ENCODE measurements at places on chromosomes 11 and 22. TPM values are rescaled to one million over a fixed set of nuclear protein-coding genes. Genes with fewer than 3 reads are reported as not detected.
A peak's percentile ranks its signal among the peaks of the same experiment; 100 is the strongest.

DNA sequence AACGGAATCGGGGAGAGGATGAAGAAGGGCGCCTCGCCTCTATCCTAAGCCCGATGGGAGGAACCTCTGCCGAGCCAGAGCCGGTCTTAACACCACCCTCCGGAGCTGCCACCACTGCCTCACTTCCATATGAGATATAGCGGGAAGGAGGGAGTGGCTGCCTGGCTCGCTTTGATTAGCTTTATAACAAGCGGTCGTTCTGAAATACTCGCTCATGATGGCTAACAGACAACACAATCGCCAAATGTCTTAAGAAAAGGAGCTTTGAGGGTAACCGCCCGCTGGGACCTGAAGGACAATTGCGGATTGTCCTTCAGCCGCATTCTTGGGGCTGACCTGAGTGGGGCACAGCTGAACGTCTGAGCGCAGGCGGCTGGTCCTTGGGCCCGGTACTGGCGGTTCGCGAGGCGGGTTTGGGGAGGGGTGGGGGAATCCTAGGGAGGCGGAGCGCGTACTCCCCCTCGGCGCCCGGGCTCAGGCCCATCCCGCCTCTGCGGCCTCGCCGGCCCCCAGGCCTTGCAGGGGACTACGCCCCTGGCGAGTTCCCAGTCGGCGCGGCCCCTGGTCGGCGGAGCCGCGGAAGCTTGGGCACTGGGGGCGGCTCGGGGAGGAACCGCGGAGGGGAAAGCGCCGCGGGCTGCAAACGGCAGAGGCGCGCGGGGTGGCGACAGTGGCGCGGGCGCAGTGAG, at the start of gene PLAAT5:
PLAAT5 (minus strand) TSS at position 617 of the 689 bp plus-strand sequence; CDS start at position 484, 133 bp downstream.
- DNase-seq = peak; percentile 55

- peak; percentile 5 for DNase-seq
Measured at GRCh38 chr11:133291780-133292179, 240.5 kb downstream of the OPCML start.

DNA sequence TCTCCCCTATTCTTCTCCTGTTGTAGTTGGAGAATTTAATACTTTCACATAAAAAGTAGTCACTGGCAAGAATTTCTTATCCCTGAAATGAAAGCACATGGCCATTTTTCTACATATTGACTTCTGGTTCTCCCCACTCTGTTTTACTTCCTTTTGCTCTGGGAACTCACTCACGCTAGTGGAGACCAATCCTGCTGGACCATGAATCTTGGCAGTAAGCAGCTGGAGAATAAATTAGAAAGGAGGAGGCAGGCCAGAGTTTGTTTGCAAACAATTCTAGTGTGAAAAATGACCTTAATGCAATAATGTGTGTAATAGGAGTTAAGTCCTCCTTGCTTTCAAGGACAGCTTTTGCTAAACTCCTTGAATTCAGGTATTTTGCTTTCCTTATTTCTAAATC, 412.3 kb upstream of the CHORDC1 start:
- no peak for DNase-seq

DNA sequence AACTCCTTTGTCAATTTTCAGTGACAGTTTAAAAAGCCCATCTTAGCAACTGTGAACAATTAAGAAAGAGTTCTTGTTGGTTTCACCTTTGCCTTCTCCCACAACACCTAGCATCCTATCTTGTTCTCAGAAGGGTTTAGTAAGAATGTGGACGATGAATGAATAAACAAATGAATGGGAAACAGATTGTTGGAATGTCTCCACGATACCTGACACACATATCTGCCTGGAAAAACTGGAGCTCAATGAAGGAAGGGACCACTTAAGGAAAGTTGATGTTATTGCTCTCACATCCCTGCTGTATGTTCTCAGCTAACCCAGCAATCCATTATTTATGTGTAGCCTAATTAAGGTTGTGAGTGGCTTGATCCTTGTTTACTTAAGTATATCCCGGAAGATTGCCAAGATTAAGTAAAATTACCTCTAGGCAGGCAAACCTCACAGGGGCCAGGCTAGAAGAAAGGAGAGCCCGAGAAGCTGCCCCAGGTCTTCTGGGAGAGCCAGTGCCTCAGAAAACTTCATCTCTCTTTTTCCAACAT, 286.4 kb downstream of the NXPE2 start:
- DNase-seq = peak; percentile 15

GRCh38 chr11:67704524-67704923, 30.1 kb upstream of the ALDH3B2 start:
- no peak for DNase-seq

DNA sequence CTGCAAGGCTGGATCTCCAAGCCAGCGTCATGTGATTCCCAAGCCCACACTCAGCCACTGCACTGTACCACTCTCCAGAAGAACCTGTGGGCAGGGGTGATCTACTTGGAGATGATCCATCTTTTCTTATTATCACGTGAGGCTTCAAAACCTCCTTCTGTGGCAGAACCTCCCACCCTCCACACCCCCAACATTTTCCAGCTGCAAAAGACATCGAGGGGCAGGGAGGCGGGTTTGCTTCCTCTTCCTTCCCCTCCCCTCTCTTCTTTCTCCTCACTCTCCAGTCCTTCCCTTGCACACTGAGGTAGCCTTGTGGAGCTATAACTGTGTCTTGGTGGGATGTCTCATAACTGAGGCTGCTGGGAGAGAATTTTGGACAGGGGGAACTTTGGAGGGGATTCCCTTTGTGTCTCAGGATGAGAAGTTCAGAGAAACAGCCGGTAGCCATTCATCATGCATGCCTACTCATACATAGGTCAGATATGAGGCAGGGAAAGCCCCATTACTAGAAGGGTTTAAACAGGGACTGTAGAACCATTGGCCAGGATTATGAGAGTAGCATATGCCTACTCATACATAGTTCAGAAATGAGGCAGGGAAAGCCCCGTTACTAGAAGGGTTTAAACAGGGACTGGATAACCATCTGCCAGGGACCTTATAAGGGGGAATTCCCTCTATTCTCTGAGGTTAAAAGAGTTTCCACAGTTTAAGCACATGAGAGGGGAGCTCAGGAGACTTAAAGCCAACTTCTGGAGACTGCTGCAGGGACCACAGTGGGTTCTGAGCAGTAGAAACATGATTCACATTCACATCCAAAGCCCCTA, 420.7 kb upstream of the CADM1 start:
- DNase-seq = no peak

GRCh38 chr11:123518496-123519054, 88.5 kb downstream of the GRAMD1B start:
- no peak for DNase-seq

- peak; percentile 97 for DNase-seq
Measured at GRCh38 chr22:23402275-23403151, 177.6 kb downstream of the IGLL1 start.

DNA sequence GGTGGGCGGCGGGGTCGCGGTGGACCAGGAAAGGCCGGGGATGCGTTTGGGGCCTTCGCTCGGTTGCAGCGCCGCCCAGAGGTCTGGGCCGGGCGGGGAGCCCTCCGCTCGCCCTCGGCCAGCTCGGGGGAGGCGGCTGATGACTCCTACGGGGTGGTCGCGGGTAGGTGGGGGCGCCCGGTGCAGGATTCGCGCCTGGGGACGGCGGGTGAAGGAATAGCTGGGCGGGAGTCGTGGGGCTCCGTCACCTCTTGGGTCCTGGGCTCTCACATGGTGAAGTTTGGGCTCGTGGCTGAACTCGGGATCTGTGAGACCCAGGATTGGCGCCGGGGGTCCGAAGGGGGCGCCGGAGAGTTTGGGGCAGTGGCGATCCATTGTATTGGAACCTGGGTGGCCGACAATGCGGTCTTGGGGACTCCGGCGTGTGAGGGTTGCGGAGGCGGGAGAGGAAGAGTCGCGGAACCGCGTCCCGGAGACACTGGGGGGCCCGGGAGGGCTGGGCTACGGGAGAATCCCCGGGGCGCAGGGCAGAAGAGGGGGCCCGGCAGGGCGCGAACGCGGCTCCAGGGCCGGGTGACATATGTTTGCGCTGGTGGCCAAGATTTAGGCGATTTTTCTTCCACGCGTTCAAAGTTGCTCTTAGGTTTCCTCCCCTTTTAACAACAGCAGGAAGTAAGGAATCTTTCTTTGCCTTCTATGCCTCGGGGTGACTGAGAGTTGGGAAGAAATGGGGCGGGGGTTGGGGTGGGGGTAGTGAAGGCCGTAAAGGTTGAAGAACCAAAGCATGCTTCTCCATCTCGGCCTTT, 935 bp downstream of the QSER1 start:
- DNase-seq = peak; percentile 86

- no peak for DNase-seq
Measured at GRCh38 chr11:119347242-119347641, 737 bp upstream of the MFRP start.

DNA sequence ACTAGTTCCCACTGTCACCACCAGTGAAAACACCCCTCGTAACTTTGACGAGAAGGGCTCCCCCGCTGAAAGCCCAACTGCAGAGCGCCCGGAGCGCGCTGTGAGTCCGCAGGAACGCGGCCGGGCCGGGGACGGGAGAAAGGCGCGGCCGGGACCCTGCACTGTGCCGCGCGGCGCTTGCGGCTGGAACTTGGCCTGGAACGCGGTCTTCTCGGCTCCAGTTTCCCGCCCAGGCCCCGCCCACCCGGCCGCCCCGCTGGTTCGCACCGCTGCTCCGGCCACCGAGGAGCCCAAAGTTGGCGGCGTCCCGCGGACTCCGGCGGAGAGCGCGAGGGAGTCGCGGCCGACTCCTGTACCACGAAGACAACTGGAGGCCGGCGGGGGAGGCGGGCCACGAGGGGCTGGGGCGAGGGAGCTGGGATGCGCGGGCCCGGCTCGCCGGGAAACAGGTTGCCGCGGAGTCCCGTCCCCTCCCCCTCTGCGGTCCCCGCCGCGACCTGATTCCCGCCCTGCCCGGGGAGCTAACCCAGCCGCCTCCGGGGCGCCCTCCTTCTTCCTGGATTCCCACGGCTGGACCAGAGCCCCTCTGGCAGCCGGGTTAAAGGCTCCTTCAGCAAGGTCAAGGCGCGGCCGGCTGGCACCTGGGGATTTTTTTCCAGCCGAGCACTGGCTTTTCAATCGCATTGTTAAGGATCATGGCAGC, 3.4 kb downstream of the TENM4 start:
- DNase-seq = peak; percentile 80

GRCh38 chr22:46737105-46737975, 712 bp downstream of the CERK start:
- DNase-seq = peak; percentile 73

- no peak for DNase-seq
Measured at GRCh38 chr11:86034710-86035109, 34.2 kb downstream of the PICALM start.

DNA sequence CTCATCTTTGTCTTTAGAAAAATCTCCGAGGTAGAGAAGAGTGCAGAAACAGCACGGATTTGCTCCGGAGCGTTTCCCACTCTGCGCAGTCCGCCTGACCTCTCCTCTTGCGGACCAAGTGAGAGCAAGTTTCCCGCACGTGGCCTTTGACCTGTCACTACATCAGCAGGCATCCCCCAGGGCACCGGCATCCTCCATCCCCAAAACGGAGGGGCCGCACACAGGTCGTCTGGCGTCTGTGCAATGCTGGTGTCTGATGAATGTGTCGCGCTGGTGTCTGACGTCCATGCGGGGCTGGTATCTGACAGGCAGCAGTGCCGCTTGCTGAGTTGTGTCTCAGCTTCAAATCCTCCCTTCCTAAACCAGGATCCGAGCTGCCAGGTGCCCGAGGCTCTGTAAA, 739 bp upstream of the MRGPRE start:
- no peak for DNase-seq

DNA sequence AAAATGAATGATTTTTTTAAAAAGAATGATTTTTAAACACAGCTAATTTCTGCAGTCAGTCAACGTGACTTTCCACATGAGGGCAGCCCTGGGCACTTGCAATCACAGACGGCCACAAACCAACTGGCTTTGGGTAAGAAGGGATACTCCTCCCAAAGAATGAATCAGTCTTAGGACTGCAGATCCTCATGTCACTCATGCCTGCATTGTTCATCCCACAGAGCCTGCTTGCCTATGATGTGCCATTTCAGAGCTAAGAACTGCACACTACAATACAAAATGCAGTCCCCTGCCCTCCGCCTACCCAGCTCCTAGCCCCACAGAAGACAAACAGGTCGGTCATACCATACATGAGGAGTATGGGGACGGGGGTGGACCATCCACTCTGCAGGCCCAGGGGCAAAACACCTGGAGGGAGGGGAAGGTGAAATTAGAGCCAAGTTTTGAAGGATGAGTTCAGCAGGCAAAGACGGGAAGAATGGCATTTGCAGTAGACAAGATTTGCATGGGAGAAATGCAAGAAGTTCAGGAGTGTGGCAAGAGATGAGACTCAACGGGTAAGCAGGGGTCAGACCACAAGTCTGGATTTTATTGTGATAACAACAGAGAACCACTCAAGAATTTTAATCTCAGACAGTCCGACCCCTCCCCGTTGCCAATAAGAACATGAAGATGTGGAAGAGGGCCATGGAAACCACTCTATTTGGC, 24.7 kb downstream of the PACSIN2 start:
- peak; percentile 72 for DNase-seq

- DNase-seq = peak; percentile 88
Measured at GRCh38 chr11:102287964-102288724, 29.1 kb upstream of the BIRC3 start.

- peak; percentile 5 for DNase-seq
Measured at GRCh38 chr22:50045211-50046018, 12.7 kb downstream of the TTLL8 start.

DNA sequence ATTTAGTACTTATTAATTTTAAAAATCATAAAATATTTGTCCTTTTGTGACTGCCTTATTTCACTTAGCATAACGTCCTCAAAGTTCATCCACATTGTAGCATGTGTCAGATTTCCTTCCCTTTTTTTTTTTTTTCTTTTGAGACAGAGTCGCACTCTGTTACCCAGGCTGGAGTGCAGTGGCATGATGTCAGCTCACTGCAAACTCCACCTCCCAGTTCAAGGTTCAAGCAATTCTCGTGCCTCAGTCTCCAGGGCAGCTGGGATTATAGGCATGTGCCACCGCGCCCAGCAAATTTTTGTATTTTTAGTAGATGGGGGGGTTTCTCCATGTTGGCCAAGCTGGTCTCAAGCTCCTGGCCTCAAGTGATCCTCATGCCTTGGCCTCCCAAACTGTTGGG, 10.6 kb downstream of the RAB6A start:
- no peak for DNase-seq

GRCh38 chr11:27896096-27896495, 195.8 kb upstream of the BDNF start:
- no peak for DNase-seq

AIFM3 gene
- total RNA-seq = 1.3 TPM

CADM1 gene
- total RNA-seq = 48.4 TPM

UPK2 gene
- 2.2 TPM for total RNA-seq

GLYAT gene
- total RNA-seq = 0.77 TPM

DAGLA gene
- total RNA-seq = 8.9 TPM

MFRP gene
- not detected for total RNA-seq

DTX4 gene
- 26.2 TPM for total RNA-seq

OR5P2 gene
- 0.20 TPM for total RNA-seq

PDHX gene
- total RNA-seq = 44.8 TPM
